ENCODE measurements at places on chromosomes 5 and 9.

GRCh38 chr9:72462340-72462739 is 59.1 kb upstream of the TMC1 start:
- no peaks in the 10 kb centered on the region for H3K27me3 ChIP-seq
- no peak overlapping the region for H3K4me3 ChIP-seq
- H3K27ac ChIP-seq = no peak overlapping the region

DNA sequence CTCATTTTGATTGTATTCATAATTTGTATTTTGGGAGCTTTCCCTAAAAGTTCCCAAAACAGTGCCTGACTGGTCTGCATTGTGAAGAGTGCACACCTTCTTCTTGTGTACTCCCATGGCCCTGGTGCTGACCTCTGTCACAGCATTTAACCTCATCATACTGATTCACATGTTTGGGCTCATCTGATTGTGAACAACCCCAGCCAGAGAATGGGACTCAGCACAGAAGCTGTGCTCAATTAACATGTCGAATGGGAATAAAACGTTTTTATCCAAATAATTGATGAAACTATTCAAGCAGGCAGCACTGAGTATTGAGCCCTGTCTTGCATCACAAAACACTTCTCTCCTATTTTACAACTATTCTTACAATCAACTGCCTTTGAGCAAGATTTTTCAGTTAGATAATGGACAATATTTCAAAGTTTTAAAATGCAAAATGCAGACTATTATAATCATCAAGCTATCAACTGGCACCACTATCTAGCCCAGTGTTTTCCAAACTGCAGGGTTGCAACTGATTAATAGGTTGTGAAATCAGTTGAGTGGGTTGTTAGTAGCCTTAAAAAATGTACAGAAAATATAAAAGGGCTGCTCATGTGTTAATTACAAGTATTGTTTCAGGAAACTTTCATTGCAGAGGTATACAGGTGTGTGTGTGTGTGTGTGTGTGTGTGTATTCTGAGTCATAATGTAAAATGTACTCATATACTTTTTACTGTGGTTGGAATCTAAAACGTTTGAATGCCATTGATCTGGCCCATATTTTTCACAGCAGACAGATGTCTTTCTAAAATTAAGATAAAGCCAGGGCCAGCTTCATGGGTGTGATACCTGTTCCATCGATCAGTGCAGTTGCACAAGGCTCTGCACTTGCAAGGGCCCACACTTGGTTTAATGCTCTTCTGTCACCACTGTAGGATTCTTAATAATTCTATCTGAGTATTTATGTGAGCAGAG is 190.5 kb downstream of the PIK3R1 start:
- no peak overlapping the region for H3K4me3 ChIP-seq
- DNase-seq = no peak
- H3K27ac ChIP-seq = no peak overlapping the region
- H3K4me1 ChIP-seq = peaks cover 6% of the 10 kb centered on the region

DNA sequence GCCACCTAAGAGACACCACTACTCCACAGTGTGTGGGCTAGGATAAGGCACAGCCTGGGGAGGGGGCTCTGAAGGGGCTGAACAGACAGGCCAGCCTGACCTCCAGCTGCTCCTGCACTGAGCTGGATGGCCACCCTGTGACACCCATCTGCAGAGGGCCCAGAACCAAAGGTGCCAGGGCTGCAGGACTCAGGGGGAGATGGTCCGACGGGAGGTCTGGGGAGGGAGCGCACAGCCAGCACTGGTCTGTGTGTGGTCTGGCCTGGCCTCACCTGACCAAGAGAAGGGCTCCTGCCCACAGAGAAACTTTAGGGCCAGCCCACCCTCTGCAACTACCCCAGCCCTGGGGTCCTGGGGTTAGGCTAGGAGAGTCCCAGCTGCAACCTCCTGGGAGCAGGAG is 789 bp downstream of the LTC4S start:
- no peak for DNase-seq
- peaks cover 53% of the 10 kb centered on the region for H3K36me3 ChIP-seq
- H3K4me1 ChIP-seq = peaks cover 39% of the 10 kb centered on the region
- no peaks in the 10 kb centered on the region for H3K27me3 ChIP-seq
- no peak overlapping the region for H3K27ac ChIP-seq
- H3K4me3 ChIP-seq = no peak overlapping the region

DNA sequence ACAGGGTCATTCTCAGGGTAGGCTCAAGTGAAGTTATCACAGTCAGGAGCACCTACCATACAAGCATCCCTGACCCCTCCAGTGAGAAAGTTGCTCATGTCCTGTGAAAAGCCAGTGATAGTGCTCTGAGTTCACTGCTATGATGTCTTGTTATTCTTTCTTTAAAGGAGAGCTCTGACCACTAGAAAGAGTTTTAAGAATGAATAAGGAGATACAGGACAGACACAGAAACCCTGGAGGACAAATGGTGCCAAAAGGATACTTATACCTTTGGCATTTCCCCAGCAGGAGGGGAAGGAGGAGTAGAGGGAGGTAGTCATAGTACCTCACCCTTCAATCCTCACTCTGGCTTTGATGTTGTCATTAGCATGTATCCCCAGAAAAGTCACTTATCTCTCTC is 84.0 kb upstream of the AGXT2 start:
- no peak overlapping the region for H3K27ac ChIP-seq
- H3K27me3 ChIP-seq = no peaks in the 10 kb centered on the region
- H3K36me3 ChIP-seq = no peaks in the 10 kb centered on the region
- H3K4me3 ChIP-seq = no peak overlapping the region
- no peaks in the 10 kb centered on the region for H3K4me1 ChIP-seq
- DNase-seq = no peak

DNA sequence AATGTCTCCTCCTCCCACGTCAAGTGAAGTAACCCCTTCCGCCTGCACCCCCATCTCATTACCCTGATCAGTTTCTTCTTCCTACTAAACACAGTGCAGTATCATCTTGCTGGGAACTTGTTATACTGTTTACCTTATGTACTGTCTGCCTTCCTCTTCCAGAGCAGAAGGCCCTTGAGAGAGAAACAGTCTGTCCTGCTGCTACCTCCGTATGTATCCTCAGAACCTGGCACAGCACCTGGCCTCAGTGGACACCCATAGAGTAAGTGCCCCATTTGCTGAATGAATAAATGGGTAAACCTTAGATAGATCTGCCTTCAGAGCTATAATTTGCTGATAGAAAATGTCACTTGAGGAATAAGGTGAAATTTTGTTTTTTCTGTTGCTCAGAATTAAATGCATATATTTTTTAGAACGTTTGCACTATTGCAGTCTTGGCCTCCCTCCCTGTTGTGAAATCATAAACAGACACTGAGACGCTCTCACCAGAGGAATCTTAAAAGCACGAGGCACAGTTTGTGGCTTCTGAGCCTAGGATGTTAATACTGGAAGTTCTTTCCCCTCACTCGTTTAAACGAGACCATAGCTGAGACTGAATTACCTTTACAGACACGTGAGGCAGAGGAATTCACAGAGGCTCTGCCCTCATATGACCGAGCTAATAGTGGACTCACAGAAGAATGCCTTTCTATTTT is 223.1 kb upstream of the DAP start:
- no peak overlapping the region for H3K27ac ChIP-seq
- no peak for DNase-seq
- H3K36me3 ChIP-seq = peaks cover 7% of the 10 kb centered on the region
- H3K4me3 ChIP-seq = no peak overlapping the region

DNA sequence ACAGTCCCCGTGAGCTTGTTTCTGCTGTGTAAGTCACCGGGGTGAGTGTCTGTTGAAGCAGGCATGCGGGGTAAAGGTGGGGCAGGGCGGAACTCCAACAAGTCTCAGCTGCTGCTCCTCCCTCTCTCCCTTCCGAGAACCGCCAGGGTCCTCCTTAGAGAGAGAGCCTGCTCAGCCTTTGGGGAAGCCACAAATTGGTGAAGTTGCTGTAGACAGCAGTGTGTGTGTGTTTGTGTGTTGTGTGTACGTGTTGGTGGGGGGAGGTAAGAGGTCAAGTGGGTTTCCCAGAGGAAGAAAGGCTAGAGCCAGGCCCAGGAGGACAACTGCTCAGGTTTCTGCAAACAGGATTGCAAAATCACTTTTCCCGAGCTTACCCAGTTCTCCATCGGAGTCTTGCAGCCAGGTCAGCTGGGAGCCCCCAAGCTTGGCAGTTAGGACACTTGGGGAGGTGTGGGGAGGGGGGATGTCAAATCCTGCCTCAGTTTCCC is 38.9 kb upstream of the DAB2IP start:
- DNase-seq = no peak
- H3K4me1 ChIP-seq = peaks cover 30% of the 10 kb centered on the region
- no peak overlapping the region for H3K27ac ChIP-seq
- H3K4me3 ChIP-seq = no peak overlapping the region
- H3K27me3 ChIP-seq = peaks cover 5% of the 10 kb centered on the region

GRCh38 chr9:86099701-86100364 is 475 bp upstream of the GOLM1 start:
- H3K36me3 ChIP-seq = no peaks in the 10 kb centered on the region
- peak overlapping the region; percentile 81 for H3K27ac ChIP-seq

DNA sequence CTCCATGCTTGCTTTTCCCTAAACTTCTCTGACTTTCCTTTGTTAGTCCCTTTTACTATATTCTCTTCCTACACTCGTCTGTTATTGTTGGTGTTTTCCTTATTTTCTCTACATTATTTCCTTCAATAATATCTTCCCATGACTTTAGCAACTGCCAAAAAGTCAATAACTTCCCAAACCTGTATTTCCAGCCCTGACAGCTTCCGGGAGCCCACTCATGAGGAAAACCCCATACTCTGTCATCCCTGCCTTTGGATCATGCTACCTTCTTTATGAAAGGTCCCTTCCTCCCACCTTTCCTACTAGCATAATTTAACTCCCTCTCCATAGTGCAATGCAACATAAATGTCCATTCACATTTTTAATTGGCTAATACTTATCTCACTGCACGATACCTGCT is 144.0 kb upstream of the CDH6 start:
- no peak for DNase-seq
- H3K27ac ChIP-seq = no peak overlapping the region
- H3K27me3 ChIP-seq = no peaks in the 10 kb centered on the region
- H3K4me3 ChIP-seq = no peak overlapping the region
- H3K36me3 ChIP-seq = no peaks in the 10 kb centered on the region

- H3K27ac ChIP-seq = no peak overlapping the region
- DNase-seq = no peak
- no peaks in the 10 kb centered on the region for H3K27me3 ChIP-seq
Measured at GRCh38 chr9:25700430-25700829, 22.2 kb upstream of the TUSC1 start.

GRCh38 chr5:159405611-159406031 is 75.3 kb upstream of the IL12B start:
- DNase-seq = no peak
- no peaks in the 10 kb centered on the region for H3K36me3 ChIP-seq
- H3K4me3 ChIP-seq = no peak overlapping the region
- no peaks in the 10 kb centered on the region for H3K27me3 ChIP-seq
- no peaks in the 10 kb centered on the region for H3K4me1 ChIP-seq

- H3K4me1 ChIP-seq = no peaks in the 10 kb centered on the region
- no peak overlapping the region for H3K27ac ChIP-seq
- no peaks in the 10 kb centered on the region for H3K36me3 ChIP-seq
- no peak for DNase-seq
- no peak overlapping the region for H3K4me3 ChIP-seq
Measured at GRCh38 chr9:106771608-106772007, 91.4 kb upstream of the ZNF462 start.

DNA sequence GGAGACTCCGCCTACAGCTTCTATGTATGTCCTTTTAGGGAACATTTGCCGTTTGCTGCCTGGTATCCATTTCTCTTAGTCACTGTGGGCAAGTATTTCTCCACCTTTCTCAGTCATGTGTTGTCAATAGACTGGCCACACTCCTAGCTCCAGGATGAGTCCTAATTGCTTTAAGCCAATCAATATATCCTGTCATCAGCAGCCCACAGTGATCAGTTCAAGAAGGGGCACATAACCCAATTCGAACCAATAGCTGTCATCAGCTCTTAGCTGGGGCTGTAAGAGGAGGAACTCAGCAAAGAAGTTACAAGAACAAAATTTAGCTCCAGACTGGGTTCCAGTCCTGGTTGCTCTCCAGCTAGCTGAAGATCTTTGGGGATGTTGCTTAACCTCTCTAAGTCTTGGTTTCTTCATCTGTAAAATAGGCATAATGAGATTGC is 70.7 kb upstream of the MAN2A1 start:
- no peak overlapping the region for H3K4me3 ChIP-seq
- no peaks in the 10 kb centered on the region for H3K27me3 ChIP-seq
- DNase-seq = no peak
- no peaks in the 10 kb centered on the region for H3K4me1 ChIP-seq
- H3K36me3 ChIP-seq = no peaks in the 10 kb centered on the region

- no peak overlapping the region for H3K27ac ChIP-seq
- H3K36me3 ChIP-seq = no peaks in the 10 kb centered on the region
- no peak for DNase-seq
- no peaks in the 10 kb centered on the region for H3K27me3 ChIP-seq
Measured at GRCh38 chr5:176162888-176163287, 75.3 kb upstream of the SIMC1 start.

DNA sequence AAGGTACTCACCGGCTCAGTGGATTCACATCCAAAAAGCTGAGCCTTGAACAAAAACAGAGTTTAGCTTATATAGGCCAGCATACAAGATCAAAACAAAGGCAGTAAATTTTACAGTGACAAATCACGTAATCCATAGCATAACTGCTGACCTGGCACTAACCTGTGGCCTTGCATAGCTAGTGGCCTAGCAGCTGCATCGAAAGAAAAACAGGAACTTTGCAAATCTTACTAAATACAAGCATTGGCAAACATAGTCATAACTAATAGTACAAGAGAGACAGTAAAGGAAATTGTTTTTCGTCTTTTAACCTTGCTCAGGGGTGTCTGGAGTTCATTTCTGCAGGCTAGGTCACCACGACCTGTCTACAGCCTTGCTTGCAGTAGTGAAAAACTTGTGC is 4.8 kb downstream of the HSDL2 start:
- no peak overlapping the region for H3K4me3 ChIP-seq
- no peak for DNase-seq
- H3K27me3 ChIP-seq = no peaks in the 10 kb centered on the region
- peaks cover 3% of the 10 kb centered on the region for H3K4me1 ChIP-seq
- H3K36me3 ChIP-seq = peaks cover 3% of the 10 kb centered on the region
- no peak overlapping the region for H3K27ac ChIP-seq

GRCh38 chr9:20561531-20561930 is 60.8 kb downstream of the MLLT3 start:
- no peaks in the 10 kb centered on the region for H3K27me3 ChIP-seq
- no peak for DNase-seq
- H3K4me3 ChIP-seq = no peak overlapping the region
- H3K36me3 ChIP-seq = no peaks in the 10 kb centered on the region
- peaks cover 3% of the 10 kb centered on the region for H3K4me1 ChIP-seq

DNA sequence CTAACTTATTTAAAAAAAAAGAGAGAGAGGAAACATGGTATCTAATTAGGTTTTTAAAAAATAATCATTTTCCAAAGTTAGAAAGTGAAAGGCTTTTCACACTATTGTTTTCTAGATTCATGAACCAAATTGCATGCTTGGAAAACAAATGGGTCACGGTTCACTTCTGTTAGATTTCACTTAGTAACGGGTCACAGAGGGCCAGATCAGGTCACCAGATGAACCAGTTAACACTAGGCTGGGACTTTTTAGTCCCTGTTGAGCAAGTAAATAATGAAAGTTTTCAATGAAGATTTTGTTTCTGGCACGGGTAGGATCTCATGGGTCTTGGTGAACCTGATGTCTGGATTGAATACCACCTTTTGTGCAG is 207.2 kb upstream of the RFX3 start:
- DNase-seq = no peak
- no peaks in the 10 kb centered on the region for H3K27me3 ChIP-seq
- no peaks in the 10 kb centered on the region for H3K36me3 ChIP-seq
- H3K27ac ChIP-seq = no peak overlapping the region
- H3K4me3 ChIP-seq = no peak overlapping the region

GRCh38 chr9:137365056-137365455 is 57.9 kb downstream of the EXD3 start:
- no peak overlapping the region for H3K4me3 ChIP-seq
- no peaks in the 10 kb centered on the region for H3K27me3 ChIP-seq
- DNase-seq = no peak

GRCh38 chr9:20619487-20620200 is 2.7 kb downstream of the MLLT3 start:
- H3K27ac ChIP-seq = no peak overlapping the region
- DNase-seq = no peak
- H3K36me3 ChIP-seq = no peaks in the 10 kb centered on the region

Measured in spinal cord (tissue), 10 donors.